Fibroblast of lung (primary cell): ENCODE measurements at places on chromosomes 2 and 18. TPM values are rescaled to one million over a fixed set of nuclear protein-coding genes. Genes with fewer than 3 reads are reported as not detected.

GRCh38 chr2:64841461-64841860 lies 147.7 kb upstream of the SLC1A4 start:
- no peak for DNase-seq

INHBB gene
- under 0.01 TPM in 1 of 2 replicates, not detected in the other for total RNA-seq

DNA sequence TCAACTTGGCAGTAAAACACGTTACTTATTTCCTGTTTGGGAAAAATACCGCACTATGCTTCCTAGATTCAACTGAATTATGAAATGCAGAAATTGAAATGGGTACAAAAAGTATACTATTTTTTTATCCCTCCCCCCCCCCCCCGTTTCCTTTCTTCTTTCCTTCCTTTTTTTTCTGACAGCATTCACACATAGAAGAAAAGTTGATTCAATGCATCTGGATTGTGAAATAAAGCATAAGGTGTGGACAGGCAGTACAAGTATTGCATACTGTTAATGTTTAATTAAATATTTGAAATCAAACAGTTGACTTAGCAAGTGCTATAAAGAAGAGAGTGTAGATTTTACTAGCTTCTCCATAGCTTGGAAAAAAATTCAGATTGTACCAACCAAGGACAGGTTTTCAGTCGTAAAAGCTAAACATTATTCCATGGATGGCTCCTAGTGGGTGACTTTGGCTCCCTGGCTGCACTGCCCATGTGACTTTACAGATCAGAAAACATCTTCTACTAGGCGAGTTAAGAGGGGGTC lies 21.6 kb upstream of the AGFG1 start:
- no peak for DNase-seq

ERCC3 gene
- total RNA-seq = 37.7 and 38.0 TPM in 2 replicates

- DNase-seq = no peak
Measured at GRCh38 chr2:170997893-170998597, 69.0 kb downstream of the GORASP2 start.

C2orf81 gene
- 0.77 and 1.5 TPM in 2 replicates for total RNA-seq

POTEC gene
- not detected in 2 replicates for total RNA-seq

DES gene
- total RNA-seq = 34.7 and 69.3 TPM in 2 replicates

GRCh38 chr18:61196750-61197149 lies 136.5 kb upstream of the CDH20 start:
- DNase-seq = no peak

AKAIN1 gene
- total RNA-seq = not detected in 2 replicates

DNA sequence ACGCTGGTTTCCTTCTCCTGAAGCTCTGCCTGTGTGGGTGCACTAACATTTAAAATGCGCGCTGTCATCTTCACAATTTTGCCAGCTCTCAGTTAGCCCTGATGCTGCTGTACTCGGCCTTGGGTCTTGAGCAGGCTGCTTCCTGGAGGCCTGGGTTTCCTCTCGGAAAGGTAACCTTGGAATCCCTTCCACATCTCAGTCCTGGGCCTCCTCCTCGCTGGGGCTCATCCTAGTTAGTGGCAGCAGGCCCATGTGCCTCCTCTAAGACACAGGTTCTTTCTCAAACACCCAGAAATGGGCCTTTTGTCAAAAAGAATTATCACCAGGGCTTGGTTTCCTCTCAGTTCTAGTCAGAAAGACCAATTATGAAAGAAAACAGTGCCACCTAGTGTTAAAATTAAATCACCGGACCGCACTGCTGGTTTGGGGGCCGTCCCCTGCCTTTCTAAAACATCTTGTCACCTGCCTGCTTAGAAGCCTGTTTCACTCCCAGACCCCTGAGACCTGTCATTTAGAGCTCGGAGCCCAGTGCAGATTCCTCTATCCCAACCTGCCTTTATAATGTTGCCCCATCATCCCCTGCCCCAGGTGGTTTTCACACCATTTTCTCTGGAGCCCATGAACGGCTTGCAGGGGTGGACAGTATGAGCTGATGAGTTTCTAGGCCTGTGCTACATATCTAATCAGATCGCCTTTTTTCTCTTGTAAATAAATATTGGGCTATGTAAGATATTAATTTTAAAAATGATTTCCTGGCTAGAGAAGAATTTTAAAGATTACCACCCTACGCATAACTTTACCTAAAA lies 42.4 kb downstream of the HK2 start:
- DNase-seq = peak; percentile 67

DNA sequence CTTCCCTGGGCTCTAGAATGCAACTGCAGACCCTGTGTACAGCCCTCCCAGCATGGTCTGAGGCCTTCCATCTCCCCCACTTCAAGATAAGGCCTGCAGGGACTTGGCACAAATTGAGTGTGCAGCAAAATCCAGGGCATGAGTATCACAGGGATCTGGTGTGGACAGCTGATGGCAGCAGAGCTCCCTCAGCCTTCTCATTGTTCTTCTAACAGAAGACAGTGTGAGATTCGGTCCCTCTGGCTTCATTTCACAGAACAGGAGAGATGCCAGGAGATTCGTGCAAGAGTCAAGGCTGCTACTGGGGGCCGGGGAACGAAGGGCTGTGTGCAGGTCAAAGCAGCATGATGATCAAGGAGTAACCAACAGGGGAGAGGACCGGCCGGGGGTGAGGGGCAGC lies 85.8 kb downstream of the UXS1 start:
- DNase-seq = peak; percentile 54

DNA sequence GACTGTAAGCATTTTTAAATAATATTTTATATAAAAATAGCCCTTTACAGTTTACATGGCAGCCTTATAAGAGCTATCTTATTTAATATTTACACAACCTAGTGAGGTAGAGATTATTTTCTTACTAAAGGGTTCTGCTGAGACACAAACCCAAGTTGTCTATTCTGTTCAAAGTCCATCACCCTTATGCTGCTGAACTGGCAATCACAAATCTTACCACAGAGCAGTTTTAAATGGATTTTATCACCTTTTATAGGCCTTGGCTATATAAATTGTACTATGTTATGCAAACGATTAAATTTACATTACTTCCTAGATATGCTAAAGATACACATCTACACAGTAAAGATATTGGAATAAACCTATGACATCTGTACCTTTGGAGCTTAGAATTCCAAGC lies 40.7 kb downstream of the RBM45 start:
- no peak for DNase-seq

GLI2 gene
- 3.3 TPM in 2 replicates for total RNA-seq

GRCh38 chr2:162821176-162821575 lies 17.4 kb downstream of the KCNH7 start:
- DNase-seq = no peak

- no peak for DNase-seq
Measured at GRCh38 chr2:108404784-108405397, 27.1 kb downstream of the SULT1C4 start.
